Stromal cell of bone marrow (primary cell): ENCODE measurements at places on chromosomes 6 and 20.

GRCh38 chr6:75331151-75331550 is 46.6 kb upstream of the TMEM30A start:
- peak; percentile 25 for DNase-seq

GRCh38 chr6:166625356-166625755 is 1.7 kb downstream of the RPS6KA2 start:
- DNase-seq, result no peak

DNA sequence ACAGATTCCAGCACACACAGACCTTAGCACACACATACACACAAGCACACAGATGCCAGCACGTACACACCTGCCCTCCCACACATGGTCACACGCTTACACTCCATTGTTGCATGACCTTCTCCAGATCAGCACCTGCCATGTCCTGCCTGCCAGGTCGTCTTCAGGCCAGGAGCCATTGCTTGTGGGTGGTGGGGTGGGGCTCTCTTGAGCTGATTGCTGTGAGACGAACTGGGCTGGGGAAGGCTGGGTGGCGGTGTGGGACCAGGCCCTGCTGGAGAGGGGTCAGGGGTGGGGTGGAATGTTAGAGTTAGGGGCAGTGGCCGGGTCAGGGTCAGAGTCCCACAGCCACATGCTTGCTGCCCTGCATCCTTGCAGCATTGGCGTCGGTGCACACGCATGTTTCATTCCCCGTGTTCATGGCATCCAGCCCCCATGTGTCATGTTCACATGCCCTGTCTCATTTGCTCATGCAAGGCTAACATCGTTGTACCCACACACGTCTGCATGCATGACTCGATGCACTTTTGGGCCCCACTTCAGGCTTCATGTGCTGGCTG is 6.5 kb upstream of the NPBWR2 start:
- DNase-seq, result no peak

DNA sequence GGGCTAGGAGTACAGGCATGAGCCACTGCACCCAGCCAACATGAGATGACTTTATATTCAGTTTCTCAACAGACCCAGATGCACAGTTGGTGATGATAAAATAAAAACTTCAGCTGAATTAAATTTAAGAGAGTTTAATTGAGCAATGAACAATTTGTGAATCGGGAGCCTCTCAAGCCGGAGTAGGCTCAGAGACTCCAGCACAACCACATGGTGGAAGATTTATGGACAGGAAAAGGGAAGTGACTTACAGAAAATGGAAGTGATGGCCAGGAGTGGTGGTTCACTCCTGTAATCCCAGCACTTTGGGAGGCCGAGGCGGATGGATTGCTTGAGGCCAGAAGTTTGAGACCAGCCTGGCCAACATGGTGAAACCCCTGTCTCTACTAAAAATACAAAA is 10.4 kb upstream of the BCAS4 start:
- DNase-seq, result no peak

DNA sequence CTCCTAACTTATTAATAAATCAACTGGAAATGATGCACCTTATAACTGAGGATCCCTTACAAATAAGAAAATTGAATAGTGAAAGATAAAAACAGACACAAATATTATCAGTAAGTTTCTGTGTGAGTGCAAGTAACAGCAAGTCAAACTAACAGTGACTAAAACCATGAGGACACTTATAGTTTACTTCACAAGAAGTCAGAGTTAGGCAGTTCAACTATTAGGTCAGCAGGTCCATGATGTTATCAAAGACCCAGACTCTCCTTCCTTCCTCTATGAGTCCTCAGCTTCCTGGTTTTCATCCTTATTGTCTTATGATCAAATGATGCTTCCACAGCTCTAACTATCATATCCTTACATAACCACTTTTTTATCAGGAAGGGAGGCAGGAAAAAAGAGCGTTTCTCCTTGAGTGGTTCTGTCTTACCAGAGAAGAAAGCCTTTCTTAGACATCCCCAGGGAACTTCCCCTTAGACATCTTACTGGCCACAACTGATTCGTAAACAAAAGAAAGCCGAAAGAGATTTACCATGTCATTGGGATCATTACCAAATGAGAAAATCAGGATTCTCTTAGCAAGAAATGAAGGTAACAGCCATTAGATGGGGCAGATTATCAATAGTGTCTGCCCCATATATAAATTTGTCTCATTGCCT is 114.3 kb upstream of the LRFN2 start:
- DNase-seq, result no peak

DNA sequence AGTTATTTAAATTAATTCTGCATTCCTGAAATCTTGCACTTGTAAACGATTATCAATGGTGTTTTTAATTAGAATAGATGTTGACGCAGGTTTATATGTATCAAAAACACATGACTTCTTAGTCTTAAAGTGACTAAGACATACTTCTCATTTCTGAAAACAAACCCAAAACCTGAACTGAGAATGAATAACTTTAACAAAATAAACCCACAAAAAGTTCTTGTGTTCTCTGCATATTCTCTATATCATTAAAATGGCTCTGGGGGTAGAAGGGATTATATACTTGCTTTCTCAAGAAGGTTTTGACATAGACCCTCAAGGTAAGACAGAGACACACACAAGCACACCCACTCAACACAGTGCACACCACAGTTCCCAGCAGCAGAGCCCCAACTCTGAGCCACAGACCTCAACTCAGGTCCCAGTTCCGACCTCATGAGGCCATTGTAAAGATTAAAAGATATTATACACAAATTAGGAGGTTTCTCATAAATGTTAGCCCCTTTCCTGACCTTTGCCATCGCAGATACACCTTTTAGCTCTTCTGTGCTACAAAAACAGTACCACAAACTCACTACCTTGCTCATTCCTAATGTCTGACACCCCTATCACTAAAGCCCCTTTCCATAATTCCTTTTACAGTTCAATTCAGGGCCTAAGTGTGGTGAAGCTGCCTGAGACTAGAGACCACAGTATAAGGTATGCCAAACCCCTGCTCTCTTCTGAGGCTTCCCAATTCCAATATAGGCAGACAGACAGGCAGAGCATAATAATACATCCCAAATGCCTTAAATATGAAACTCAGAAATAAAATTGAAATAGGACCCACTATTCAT is 267.8 kb downstream of the PTPRK start:
- no peak for DNase-seq

GRCh38 chr6:97160280-97160679 is 122.7 kb downstream of the MMS22L start:
- no peak for DNase-seq

DNA sequence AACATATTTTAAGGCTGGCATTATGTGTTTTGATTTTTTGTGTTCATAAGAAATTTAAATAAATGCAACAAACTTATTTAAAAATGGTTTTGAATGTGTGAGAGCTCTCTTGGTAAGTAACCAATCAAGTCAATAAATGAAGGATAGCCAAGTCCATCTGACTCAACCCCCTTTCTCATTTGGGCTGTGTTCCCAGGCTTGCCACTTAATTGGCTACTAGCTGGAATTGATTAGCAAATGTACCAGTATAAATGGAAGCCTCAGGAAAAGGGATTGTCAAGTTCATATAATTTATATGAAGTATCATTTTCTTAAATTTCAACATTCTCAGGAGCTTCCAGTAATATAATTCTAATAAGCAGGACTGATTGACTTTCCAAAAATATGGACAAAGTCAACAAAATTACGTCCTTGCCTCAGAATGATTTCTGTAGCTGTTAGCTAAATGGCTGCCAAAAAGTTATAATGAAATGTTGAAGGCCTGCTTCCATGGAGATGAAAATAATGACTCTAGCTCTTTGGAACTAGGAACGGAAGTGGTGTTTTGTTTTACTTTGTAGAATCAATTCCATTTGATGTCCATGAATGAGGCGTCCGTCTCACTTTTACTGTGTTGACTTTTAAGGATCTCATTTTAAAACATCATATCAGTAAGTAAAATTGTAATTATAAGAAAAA is 614.9 kb downstream of the CDH26 start:
- DNase-seq, result peak; percentile 21

DNA sequence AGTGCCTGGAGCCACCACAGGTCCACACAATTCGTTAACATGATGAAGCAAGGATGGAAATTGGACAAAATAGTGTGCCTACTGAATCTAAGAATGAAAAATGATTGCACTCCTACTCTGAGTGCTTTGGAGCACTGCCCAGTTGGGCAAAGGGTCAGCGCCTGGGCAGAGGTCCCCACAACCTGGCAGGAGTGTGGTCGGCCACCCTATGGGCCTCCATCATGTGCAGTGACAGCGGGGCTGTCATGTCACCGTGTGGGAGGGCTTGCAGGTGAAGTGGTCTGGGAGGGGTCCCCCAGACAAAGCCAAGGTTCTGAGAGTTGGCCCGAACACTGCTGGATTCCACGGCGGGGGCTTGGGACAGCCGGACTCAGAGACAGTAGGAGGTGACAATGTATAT is 36.2 kb upstream of the CD93 start:
- DNase-seq, result no peak

DNA sequence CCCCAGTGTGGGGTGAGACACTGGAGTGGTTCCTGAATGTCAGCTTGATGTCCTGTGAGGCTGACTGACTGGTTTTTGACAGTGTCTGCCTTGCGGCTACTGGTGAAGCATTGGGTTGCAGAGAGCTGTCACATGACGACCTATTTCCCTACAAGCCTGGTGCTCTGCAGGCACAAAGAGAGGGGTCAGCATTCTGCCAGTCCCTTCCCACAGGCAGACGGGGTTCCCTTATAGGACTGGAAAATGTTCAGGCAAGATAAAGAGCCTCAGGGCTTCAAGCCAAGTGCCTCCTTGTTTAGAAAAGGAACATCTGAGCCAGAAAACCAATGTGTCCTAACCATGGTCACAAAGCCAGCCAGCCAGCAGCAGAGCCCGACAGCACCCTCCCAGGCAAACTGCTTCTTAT is 11.0 kb downstream of the LY86 start:
- DNase-seq, result no peak

GRCh38 chr20:10676518-10676917 is 2.7 kb upstream of the JAG1 start:
- no peak for DNase-seq

DNA sequence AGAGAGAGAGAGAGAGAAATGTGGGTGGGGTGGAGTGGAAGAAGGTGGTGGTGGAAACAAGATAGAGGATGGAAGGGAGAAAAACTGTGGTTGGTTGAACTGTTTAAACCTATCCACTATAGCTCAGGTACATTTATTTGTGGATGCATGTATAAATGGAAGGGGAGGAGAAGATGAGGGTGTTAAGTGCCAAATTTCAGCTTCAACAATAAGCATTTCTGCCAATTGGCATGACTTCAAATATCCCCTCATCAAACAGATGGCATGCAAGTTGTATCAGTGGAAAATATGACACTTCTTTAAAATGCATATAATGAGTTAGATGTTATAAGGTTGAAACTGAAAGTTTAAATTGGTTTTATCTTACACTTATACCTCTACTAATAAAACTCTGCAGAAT is 216.1 kb downstream of the LMBRD1 start:
- DNase-seq, result no peak

- no peak for DNase-seq
Observed at GRCh38 chr6:45916692-45917091, 99.0 kb downstream of the CLIC5 start.

DNA sequence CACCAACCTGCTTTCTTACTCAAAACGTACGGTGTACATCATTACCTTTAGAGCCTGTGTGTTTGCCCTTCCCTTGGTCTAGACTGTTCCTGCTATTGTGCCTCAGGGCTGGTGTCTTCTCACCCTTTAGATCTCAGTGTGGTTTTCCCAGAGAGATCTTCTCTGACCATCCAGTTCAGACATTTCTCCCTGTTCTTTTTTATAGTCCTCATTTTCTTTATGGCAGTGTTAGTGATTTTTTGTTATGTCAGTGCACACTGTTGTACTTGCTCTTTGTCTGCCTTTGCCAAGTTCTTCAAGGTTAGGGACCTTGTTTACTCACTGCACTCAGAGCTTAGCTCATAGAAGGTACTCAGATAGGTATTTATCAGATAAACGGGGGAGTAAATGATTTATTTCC is 82.8 kb downstream of the ATRN start:
- DNase-seq, result no peak

GRCh38 chr20:33014336-33015113 is 7.0 kb downstream of the BPIFB2 start:
- DNase-seq, result no peak

GRCh38 chr6:157885211-157885788 is 62.3 kb downstream of the SNX9 start:
- no peak for DNase-seq

DNA sequence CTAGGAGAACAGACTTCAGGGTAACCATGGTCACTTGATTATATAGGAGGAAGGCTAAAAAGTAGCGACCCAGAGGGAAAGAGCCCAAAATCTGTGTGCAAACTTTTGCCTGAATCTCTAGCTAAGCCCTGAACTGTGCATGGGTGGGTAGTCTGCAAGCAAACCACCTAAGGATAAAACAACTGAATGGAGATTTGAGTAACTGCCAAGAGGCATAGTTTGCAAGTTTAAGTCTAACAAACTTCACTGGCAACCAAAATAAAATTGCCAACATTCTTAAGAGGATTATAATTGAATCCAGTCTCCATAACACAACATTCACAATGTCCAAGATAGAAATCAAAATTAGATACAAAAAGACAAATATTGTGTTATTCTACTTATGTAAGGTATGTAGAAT is 192.0 kb upstream of the PLN start:
- DNase-seq, result no peak

DNA sequence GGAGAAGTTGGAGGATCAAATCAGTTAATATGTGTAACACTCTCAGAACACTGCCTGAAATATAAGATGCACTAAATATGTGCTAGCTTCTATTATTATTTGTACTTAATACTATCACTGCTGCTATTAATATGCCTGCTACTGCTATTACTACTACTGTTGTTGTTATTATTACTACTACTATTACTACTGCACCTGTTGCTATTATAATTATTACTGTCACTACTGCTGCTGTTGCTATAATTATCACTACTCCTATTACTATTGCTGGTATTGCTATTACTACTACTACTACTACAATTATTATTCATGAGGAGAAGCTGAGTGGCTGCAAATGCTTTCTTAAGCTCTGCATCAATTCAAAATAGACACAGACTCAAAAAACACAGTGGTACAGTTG is 16.7 kb upstream of the SSTR4 start:
- no peak for DNase-seq

GRCh38 chr20:19793716-19794115 is 35.7 kb downstream of the RIN2 start:
- no peak for DNase-seq

DNA sequence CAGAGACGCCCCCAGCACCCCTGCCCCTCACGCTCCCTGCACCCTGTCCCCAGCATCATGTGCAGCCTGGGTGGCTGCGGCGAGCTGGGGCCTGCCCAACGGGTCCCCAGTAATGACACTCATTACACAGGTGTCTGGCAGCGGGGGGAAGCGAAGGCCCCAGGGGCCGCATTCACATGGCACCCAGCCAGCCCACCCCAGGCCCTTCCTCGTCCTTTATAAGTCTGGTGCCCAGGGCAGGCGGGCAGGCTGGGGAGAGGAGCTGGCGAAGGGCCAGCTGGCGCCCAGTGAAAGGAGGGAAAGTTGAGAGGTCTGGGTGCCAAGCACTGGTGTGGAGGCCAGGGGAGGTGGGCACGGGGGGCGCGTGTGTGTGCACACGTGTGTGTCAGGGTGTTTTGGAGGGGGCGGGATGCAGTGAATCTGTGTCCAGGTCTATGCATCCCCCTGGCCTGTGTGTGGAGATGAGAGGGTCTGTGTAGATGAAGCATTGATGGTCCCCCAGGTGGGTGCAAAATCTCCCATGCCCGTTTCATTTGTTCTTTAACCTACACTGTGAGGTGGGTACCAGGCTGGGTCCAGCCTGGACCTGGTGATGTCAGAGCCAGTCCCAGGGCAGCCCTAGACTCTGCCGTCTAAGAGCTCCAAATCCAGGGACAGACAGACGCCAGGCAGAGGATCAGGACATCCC is 105.3 kb downstream of the CEBPB start:
- DNase-seq, result no peak

GRCh38 chr6:53031281-53031680 is 33.9 kb upstream of the FBXO9 start:
- DNase-seq, result no peak
